ENCODE measurements at places on chromosomes 4 and X.

- DNase-seq: no peak
Observed at GRCh38 chrX:102837847-102838246, 99.2 kb upstream of the RAB40AL start.

DNA sequence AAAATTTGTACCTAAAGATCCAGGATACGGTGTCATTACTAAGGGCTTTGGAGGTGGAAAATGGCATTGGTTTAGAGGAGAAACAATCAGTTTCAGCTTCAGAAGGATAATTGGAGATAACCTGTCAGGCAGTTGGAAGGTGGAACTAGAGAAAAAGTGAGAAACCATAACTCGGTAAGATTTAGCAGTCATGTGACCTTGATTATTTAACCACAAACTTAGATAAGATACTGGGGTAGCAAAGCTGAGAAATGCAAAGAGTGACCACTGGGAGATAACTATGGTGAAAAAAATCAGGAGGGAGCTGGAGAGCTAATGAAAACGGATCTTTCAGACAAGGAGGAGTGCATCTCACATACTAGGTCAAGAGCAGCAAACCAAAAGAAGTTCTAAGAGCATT, 58.3 kb upstream of the SMARCA5 start:
- DNase-seq: no peak

DNA sequence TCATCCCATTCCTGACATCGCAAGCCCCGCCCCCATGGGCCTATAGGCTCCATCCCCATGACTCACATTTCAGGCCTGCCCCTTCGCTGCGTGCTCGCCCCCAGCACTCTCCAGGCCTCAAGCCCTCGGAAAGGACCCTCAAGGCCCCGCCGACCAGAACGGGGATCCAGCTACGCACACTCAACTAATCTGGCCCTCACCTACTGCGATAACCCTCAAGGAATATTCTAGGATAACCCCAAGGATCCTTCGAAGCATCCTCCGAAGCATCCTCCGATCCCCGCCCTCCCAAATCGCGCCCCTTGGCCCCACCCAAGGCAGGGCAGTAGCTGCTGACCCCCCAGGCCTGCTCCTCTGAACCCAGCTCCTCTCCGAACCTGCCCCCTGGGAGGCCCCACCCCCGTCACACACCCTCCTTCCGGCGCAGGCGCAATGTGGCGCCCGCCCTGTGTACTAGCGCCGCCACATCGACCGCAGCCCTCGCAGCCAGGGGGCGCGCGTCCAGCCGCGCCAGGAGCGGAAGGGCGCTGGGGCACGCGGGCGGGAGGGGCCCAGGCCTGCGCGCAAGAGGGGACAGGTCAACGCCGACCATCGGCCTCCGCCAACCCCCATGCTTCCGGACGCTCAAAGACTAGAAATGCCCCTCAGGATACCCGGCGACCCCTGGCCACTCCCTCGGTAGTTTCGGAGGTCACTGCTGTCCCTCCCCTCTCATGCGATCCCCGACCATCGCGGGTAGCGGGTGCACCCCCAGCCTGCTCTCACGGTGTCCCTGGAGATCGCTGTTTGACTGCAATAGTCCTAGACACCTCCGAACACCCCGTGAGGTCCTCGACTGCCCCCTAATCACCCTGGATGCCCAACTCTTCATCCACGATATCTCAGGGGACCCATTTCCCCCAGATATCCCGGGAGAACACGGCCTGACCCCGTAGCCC, 6.4 kb upstream of the MAGIX start:
- DNase-seq: peak; percentile 42

- no peak for DNase-seq
Observed at GRCh38 chrX:36803151-36803550, 205.0 kb upstream of the FAM47C start.

DNA sequence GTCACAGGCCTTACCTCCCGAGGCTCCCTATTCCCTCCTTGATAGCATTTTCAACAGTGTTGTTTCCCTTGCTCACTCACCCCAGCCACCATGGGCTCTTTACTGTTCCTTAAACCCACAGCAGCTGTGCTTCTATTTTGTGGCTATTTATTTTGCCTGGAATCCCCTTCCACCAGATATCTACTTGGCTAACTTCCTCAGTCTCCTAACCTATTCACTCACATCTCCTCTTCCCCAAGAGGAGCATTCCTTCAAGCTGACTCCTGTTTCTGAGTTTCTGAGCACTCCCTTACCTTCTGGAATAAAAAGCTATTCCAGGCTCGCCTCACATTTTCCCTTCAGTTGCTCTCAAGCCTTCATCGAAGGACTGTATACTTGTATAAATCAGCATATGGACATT, 50.5 kb downstream of the CXCL1 start:
- DNase-seq: no peak

- DNase-seq: no peak
Observed at GRCh38 chr4:168615294-168616065, 118.6 kb downstream of the PALLD start.

DNA sequence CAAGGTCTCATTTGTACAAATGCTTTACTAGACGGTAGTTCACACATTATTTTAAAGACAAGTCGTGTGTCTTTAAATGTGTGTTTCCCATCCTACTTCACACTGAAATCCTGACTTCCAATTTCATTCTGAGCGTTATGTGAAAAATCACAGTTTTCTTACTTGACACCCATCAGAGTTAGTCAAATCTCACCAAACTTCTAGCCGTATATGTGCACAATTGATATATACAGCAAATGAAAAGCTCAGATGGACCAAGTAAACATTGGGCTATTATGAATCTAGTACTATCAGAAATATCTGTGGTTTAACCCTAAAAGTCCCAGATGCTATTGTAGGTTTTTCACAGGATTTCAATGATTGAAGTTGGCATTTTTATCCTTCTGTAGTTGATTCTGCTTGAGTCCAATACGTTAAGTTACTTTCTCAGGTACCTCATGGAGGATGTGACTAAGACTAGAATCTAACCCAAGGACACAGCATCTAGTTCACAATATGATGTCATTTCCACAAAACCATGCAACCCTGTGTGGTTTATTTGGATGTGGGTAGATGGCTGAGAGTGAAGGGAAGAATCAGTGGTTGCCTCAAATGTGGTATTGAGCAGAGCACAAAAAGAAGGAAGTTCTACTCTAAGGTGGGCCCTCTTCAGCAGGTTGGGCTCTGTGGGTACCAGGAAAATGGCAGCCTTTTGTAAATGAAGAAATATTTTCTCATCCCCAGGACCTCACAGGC, 22.1 kb upstream of the TRIM60 start:
- DNase-seq: no peak

GRCh38 chr4:90883519-90883918, 756.3 kb downstream of the CCSER1 start:
- no peak for DNase-seq

GRCh38 chr4:4320951-4321714, 31.1 kb downstream of the ZBTB49 start:
- no peak for DNase-seq

DNA sequence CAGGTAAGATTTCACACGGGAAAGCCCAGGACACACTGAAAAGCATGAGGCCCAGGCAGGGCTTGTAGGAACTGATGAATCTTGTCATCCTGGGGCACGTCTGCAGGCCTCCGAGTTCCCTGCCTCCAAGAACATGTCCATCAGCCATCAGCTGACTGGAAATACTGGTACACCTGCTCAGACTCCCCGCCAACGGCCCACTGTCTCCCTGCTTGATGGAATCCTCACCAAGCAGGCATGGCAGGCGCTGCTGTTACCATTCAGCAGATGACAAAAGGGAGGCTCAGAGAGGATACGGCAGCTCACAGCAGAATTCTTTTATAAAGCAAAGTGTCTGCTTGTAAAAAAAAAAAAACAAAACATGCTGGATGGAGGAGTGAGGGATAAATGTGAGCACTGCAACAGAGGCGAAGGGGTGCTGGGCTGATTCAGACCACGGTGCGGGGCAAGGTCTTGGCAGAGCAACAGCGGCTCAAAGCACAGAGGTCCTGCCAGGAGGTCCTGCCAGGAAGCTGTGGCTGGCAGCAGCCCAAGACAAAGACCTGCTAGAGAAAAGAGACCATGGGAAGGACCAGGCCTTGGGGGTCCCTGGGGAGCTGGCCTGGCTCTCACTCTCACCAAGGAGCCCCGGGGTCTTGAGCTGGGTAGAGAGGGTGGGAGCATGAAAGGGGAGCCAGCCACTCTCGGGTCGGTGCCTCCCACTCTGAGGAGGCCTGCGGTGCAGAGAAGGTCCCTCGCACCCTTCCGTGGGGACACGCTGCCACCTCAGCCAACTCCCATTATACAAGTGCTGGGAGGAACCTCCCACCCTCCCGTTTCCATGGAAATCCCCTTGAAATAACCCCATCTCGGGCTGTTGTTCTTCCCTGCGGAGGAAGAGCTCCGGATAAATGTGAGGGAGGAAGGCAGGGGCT, 25.6 kb downstream of the PPP2R2C start:
- DNase-seq: no peak

- no peak for DNase-seq
Observed at GRCh38 chrX:12076046-12076445, 62.2 kb upstream of the FRMPD4 start.

DNA sequence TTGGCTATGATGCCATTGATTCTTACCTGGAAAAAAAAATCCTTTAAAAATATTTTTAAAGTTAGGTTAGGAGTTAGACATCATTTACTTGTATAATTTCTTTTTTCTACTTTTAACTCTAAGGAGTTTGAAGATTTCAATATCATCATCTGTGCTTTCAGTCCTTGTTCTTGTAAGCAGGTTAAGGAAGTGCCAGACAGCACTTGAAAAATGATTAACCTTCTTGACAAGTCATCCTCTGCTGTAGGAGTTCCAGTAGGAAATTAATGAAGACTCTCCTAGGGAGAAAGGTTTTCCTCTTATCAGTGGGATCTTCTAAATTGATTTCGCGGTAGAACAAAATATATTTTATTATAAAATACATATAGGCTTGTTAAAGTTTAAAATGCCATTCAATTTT, 29.1 kb upstream of the ANAPC4 start:
- no peak for DNase-seq

- DNase-seq: no peak
Observed at GRCh38 chrX:87736576-87736975, 219.0 kb downstream of the KLHL4 start.

- DNase-seq: no peak
Observed at GRCh38 chr4:114323841-114324240, 274.8 kb upstream of the UGT8 start.

DNA sequence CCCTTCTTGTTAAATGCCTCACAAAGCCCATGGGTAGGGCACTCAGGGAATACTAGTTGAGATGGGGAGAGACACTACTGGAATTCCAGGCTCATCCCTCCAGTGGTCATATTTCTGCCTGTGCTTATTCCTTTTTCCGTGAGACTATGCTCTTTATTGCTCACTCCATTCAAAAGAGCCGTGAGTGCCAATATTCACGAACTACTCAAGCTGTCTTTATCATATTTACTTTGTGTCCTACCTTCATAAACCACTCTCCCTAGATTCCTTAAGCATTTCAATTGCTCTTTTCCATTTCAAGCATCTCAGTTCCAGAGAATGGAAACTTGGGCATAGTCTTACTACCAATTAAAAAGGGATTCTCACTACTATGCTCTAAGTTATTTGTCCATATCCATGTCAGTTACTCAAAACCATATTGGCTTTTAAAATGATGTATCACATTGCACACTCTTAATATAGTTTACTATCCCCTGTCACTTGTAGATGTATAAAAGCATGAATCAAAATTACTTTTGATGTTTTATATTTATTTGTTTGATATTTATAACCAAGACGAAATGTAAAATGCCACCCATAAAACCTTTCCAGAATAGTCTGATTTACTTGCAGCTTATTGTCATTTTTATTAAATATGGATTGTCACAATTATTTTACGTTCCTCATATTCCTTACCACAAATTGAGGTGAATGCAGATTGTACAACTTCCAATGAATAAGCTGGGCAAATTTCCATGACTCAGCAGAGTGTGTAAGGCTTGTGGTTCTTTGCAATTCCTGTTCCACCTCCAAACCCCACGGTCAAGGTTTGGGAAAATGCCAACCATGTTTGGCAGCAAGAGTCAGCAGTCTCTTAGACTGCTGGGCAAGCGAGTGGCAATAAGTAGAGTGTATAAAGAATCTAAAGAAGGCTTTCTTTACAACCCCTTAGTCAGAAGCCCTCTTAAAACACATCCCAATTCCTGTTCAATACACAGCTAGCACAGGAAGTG, 24.4 kb downstream of the ENOX2 start:
- DNase-seq: no peak

DNA sequence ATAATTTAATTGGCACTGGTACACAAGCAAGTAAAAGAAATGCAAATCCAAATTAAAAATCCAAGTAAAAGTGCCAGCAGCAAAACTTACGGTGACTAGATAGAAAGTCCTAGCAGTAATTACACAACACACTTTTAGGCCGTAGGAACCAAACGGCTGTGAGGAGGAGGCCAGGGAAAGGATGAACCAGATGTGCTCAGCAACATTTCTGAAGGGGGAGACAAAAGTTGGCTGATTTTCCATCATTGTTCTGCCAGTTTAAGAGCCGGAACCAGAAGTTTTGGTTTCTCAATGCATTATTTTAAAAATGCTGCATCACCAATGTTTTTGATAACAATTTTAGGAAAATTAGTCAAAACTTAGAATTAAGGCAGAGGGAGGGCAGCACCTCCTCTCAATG, 68.7 kb upstream of the ENPP6 start:
- DNase-seq: no peak

- DNase-seq: no peak
Observed at GRCh38 chrX:7088968-7089615, 58.4 kb upstream of the STS start.

- DNase-seq: no peak
Observed at GRCh38 chr4:41396214-41396613, 139.5 kb downstream of the UCHL1 start.

DNA sequence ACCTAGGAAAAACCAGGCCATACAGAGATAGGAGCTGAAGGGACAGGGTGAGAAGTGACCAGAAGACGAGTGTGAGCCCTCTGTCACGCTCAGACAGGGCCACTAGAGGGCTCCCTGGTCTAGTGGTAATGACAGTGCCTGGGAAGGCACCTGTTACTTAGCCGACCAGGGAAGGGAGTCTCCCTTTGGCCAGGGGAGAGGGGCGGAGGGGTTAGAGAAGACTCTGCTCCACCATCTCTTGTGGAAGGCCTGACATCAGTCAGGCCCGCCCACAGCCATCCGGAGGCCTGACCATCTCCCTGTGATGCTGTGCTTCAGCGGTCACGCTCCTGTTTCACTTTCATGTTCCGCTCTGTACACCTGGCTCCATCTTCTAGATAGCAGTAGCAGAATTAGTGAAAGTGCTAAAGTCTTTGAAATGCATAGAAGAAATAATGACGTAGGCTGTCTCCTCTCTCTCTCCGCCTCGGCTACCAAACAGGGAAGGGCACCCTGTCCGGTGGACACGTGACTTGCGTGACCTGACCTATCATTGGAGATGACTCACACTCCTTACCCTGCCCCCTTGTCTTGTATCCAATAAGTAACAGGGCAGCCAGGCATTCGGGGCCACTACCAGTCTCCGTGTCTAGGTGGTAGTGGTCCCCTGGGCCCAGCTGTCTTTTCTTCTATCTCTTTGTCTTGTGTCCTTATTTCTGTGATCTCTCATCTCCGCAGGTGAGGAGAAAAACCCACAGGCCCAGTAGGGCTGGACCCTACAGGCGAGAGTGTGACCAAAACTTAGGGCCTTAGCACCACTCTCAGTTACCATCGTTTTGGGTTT, 26.7 kb downstream of the HTT-AS start:
- DNase-seq: peak; percentile 8
